NCI-H1436 (cell line): ENCODE measurements at places on chromosomes 7 and 10.

- DNase-seq, result no peak
Measured at GRCh38 chr7:120729245-120729644, 128.7 kb downstream of the TSPAN12 start.

DNA sequence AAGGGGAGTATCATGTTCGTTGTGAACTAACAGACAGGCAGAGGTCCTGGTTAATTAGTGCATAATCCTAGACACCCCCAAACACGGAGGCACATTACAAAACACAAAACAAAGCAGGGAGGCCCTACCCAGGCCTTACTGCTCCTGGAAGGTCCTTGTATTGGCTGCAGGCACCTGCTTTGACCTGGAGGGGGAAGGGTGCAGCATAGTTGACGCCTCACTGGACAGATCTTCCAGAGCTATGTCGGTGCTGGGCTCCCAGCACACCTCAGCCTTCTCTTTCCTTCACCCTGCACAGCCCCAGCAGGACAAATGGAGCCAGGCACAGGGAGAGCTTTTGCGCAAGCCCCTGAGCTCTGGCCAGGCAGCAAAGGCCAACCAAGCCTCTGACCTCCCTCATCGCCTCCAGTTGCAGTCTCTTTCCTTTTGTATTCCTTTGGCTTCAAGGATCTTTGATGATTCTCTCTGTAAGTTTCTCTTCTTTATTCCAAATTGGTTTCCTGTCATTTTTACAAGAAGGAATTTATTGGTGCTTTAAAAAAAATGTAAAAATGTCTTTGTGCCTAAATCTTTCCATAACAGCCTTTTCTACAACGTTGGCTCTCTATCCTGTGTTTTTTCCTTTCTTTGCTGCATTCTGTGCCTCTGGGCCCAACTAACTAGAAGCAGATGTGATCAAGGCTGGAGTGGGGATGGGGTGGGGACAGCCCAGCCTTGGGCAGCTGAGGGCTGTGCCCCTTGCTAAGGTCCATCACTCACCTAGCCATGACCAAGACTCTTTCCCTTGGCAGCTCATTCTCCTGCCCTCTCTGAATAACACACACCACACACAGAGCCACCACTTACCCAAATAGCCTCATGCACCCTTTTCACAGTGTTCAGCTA lies 317.1 kb upstream of the NPVF start:
- no peak for DNase-seq

GRCh38 chr10:119501690-119502089 lies 40.8 kb downstream of the RGS10 start:
- DNase-seq, result no peak

DNA sequence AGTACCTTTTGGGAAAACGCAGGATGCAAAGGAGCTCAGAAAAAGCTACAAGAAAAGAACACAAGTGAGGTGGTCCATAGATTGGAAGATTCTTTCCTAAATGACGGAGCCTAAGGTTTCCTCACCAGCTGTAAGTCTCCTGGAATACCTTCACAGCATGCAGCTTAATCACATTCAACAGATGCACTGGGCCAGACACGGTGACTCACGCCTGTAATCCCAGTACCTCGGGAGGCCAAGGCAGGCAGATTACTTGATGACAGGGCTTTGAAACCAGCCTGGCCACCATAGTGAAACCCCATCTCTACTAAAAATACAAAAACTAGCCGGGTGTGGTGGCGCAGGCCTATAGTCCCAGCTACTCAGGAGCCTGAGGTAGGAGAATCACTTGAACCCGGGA lies 228.7 kb downstream of the FRMD4A start:
- DNase-seq, result no peak

DNA sequence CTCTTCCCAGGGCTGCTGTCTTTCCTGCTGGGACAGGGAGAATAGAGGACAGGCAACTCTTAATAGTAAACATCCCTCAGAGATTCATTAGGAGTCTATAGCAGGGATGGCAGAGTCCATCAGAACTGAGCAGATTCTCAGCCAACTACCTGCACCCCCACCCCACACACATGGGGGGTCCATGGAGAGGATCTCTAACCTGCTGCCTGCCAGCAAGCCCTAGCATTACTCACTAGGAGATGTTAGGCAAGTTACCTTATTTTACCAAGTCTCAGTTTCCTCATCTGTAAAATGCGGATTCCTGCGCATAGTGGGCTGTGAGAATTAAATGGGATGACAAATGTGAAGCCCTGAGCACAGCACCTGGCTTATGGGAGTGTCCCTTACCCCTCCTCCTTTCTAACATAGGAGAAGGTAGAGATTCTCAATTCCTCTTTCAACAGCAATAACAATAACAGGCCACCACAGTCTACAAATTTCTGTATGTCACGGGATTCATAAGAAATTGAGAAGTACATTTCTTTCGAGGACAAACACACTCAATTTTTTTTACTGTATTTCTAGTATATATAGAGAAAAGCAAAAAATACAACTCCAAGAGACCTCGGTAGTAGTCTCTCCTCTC lies 23.8 kb upstream of the WDR11 start:
- no peak for DNase-seq

DNA sequence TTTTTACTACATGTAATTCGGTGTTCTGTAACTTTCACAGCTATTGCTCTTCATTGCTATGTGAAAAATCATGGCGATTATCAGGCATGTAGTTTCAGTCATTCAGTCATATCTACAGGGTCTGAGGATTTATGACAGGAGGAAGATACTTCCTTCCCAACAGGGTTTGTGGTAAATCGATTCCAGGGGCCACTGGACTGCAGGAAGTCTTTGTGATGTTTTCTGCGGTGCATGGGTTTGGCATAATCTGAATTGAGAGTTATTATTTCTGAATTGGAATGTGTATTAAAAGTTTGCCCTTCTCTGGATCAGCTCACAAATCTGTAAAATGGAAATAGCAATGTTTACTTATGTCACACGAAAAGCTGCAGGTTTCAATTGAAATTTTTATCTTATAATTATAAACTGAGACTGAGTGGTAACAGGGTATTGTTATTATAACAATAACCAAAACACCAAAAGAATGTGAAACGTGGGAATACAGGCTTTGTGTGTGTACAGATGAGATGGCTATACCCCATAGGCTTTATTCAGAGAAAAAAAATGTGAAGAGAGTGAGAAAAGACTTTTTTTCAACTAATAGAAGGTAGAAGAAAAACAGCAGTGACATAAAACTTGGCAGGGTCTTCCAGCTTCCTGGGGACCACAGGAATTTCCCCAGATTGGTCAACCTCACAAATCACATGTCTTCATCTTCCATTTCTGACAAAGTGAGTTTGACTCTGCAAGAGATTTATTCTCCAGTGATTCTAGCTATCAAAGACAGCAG lies 307.7 kb upstream of the NFE2L3 start:
- no peak for DNase-seq
